CD4-positive, alpha-beta T cell treated with Interleukin-21 for 1 hour (primary cell): ENCODE measurements at places on chromosomes 16 and 17.

GRCh38 chr17:44146375-44147346 is 4.9 kb downstream of the HROB start:
- DNase-seq, result no peak

GRCh38 chr17:44464037-44464436 is 39.2 kb downstream of the GPATCH8 start:
- no peak for DNase-seq

DNA sequence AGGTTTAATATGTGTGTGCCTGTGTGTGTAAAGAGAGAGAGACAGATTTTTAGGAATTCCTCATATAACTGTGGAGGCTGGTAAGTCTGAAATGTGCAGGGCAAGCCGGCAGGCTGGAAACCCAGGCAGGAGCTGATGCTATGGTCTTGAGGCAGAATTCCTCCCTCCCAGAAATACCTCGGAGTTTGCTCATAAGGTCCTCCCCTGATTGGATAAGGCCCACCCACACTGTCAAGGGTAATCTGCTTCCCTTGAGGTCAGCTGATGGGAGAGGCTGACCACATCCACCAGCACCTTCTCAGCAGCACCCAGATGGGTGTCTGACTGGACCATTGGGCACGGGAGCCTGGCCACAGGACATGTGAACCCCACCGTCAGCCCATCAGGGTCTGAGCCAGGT is 42.4 kb downstream of the C16orf95 start:
- DNase-seq, result no peak

GRCh38 chr16:11640987-11641817 is 27.1 kb upstream of the SNN start:
- DNase-seq, result peak; percentile 72

- no peak for DNase-seq
Observed at GRCh38 chr17:37301288-37301687, 74.5 kb upstream of the C17orf78 start.

DNA sequence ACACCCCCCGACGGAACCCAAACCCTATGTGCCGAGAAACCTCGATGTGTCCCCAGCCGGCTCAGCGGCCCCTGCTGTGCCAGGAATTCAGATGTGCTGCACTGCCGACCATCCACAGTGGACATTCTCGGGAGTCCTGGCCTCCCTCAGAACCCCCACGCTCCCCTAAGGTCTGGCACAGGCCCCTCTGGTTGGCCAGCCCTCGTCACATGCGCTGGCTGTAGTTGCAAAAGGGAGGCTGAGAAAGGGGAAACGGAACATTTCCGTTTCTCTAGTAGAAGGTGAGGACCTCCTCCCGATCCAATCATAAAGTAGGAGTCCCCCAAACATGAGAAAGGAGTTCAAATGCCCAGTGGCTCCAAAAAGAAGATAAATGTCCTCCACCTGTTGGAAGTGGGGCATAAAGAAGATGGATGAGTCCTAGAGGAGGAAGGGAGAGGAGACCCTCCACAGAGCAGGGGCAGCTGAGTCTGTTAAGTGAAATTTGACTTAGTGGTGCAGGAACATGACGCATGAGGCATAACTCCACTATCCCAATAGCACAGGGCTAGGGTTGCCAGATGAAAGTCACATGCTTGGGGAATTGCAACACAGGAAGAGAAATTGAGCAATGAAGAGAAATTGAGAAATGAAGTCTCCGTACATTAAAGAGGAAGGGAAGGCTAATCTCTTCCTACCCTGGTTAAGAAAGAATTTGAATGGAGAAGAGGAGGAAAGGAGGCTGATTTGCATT is 49.3 kb upstream of the WSB1 start:
- peak; percentile 25 for DNase-seq

DNA sequence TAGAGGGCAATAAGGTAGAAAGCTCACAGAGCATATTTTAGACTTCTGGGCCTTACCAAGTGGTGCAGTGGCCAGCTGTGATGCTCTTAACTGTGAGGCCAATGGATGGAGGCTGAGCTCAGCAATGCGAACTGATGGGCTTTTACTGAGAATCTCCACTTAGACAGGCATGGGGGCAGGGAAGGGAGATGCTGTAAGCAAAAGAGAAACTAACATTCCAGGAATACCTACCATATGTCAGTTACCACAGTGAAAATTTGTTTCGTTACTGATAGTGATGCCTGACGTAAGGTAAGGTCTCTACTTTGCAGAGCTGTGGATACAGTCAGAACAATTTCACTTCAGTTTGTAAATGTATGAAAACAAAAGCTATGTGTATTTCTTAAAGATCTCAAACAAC is 250.6 kb upstream of the ZFHX3 start:
- DNase-seq, result no peak

DNA sequence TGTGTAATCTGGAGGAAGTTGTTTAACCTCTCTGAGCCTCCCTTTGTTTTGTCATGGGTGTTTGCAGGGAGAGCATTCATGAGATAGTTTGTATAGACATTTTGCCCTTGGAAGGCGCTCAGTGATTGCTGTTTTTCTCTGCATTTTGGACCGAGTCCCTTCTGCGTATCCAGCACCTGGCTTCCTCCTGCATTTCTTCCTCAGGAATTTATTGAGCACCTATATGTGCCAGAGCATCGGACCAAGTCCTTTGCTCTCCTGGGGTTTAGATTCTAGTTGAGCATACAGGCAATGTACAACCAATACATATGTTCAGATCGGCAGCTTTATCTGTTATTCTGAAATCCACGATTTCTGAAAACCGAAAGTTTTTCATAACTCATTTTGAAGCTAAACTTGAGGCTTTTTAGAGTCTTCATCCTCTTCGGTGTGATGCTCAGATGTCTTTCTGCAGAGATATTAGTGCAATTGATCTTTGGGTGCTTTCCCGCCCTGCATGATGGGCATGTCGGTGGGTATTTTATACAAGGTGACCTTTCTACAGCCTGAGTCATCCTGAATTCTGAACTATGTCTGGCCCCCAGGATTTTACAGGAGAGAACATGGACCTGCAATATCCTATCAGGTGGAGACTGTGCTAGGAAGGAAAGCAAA is 4.1 kb downstream of the IL4R start:
- DNase-seq, result peak; percentile 29

- DNase-seq, result no peak
Observed at GRCh38 chr17:76163919-76164318, 22.9 kb upstream of the FOXJ1 start.

DNA sequence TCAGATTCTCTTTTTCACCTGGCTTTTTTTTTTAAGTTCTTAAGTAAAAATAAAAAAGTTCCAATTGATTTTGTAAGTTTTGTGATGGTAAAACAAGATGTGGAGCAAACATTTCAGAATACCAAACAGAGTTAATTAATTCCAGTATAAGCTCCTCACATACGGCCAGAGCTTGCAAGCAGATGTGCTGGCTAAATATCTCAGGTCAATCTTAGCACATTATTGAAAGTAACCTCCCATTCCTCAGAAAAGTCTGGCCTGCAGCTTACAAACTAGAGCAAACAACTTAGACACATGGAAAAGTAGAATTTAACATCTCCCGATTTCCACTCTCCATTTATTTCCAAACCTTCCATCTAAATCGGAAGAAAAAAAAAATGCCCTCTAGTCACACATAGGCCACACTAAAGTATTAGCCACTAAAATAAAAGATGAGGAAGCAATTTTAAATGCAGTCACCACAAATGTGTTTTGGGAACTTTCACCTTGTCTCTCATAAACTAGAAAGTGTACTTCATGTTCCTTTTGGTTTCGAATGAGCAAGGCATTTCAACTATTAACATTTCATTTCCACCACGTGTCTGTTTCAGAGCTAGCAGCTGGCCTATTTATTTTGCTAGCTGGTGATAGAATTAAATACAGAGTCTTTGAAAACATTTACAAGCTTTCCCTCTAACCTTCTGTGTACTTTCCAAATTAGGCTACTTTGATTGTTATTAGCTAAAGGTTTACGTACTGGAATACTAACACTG is 143.3 kb downstream of the STX8 start:
- no peak for DNase-seq

DNA sequence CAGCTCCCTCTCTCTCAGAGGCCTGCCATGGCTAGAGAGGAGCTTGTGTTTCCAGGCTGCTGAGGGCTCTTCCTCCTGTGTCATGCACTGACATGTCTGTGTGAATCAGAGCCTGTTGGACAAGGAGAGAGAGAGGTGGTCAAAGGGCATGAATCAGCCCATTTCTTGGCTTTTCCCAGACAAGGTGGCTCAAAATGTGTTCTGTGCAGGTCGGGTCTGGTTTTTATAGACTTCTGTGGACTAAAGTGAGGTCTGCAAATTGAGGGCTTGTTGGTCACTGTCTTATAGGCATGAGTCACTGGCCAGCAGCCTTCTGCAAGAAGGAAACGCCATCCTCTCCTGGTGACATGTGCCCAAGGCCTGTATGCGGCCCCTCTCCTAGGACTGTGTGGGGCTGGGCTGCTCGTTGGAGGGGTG is 97.9 kb downstream of the FOXL1 start:
- DNase-seq, result no peak

DNA sequence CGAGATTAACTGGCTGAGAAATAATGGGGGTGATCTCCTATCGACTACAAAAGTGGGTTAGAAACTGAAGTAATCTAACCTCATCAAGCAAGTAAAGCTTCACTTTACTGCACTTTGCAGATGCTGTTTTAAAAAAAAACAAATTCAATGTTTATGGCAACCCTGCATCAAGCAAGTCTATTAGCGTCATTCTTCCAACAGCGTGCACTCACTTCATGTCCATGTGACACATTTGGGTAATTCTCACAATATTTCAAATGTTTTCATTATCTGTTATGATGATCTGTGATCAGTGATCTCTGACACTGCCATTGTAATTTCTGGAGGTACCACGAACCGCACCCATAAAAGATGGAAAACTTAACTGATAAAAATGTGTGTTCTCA is 70.8 kb downstream of the KANSL1 start:
- DNase-seq, result no peak

- peak; percentile 17 for DNase-seq
Observed at GRCh38 chr17:8413328-8413727, 15.7 kb upstream of the RNF222 start.

GRCh38 chr16:24773771-24774427 is 44.4 kb downstream of the TNRC6A start:
- no peak for DNase-seq

- no peak for DNase-seq
Observed at GRCh38 chr17:57355090-57355859, 99.0 kb downstream of the MSI2 start.

DNA sequence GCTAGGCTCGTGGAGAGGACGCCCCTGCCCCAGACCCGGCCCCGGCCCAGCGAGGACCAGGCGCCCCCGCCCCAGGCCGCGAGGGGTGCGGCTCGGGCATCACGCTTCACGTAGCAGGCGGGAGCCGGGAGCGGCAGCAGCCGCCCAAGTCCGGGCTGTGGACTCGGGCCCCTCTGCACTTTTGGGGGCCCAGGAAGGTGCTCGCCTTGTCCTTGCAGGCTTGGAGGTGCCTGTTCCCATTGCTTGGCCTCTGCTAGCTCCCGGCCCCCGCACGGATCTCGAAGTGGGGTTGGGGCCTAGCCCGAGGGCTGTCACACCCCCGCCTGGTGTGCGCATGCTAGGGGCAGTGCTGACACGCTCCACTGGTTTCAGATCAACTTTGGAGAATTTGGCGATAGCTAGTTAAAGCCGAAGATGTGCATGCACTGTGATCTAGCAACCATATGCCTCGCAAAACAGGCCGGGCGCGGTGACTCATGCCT is 55.7 kb downstream of the WSB1 start:
- no peak for DNase-seq

DNA sequence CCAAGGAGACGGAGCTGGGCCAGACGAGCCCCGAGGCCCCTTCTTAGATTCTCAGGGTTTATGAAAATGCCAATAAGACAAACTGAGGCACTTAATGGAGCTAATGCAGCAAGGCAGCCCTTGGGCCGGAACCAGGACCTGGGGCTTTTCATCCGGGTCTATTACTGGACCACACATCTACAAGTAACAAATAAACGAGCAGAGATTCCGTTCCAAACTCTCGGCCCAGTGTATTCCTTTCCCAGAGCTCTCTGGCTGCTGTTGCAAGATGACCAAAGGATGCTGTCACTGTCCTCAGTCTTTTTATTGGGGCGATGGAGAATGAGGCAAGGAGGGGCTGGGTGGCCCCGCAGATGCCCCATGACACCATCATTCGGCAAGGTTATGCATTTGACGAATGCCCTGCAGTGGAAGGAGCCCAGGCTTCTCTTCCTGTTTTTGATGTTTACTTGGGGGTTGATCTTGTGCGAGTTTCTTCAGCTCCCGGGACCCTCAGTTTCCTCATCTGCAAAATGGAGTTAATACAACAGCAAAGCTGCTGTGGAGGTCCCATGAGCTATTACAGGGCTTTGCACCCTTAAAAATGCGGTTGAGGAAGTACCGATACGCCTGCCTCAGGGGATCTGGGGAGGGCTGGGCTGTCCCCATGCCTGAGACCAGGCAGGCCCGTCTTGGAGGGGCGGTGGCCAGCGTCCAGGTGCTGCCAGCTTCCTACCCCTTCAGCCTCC is 1.1 kb upstream of the NTN1 start:
- DNase-seq, result no peak

- no peak for DNase-seq
Observed at GRCh38 chr17:70373369-70373768, 204.0 kb downstream of the KCNJ2 start.

- no peak for DNase-seq
Observed at GRCh38 chr16:27636453-27637240, 86.7 kb downstream of the KATNIP start.
